ENCODE measurements at places on chromosomes 6 and 20. TPM values are rescaled to one million over a fixed set of nuclear protein-coding genes. Genes with fewer than 3 reads are reported as not detected.
A peak's percentile ranks its signal among the peaks of the same experiment; 100 is the strongest.

GRCh38 chr6:97449444-97449966 lies 166.5 kb upstream of the MMS22L start:
- DNase-seq, result no peak

DNA sequence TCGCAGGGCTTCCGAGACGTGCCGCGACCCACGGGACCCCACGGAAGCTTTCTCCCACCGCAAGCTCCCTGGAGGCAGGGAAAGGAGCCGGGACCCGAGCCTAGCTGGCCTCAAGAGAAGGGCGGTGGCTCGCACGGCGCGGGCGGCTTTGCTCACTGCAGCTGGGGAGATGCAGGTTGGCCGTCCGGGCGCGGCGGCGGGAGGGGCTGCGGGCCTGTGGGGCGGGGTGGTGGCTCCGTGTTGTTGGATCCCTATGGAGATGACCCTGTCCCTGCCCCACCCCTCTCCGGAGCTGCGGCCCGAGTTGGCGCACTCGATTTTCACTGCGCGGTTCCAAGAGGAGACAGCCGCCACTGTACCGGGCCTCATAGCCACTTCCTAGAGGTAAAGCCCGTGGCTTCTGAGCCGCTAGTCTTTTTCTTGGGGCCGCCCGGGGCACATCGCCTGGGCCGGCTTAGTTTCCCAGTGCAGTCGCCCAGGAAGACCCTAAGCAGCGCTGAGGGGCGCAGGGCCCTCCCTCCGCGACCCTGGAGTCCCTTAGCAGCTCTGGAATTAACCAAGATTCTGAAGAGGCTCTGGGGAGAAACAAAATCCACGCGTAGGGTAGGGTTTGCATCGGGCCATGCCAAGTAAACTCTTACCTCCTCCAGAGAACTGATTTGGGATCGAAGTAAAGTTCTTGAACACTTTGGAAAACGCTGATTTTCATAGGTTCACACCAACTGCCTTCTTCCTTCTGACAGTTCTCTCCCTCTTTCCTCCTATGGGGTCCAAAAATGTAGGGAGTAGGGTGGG lies at the start of gene ECT2L:
ECT2L (plus strand) TSS at position 279 of the 795 bp plus-strand sequence. CDS start 17,188 bp downstream, outside the sequence.
- DNase-seq, result peak; percentile 41

- DNase-seq, result no peak
Observed at GRCh38 chr6:41504466-41505121, 41.6 kb upstream of the FOXP4 start.

GRCh38 chr6:125174626-125175025 lies 21.1 kb downstream of the TPD52L1 start:
- DNase-seq, result no peak

RHAG gene
- not detected for polyA plus RNA-seq

HLA-DQA1 gene
- polyA plus RNA-seq, result not detected

Data from foreskin keratinocyte (primary cell).